ENCODE measurements at places on chromosomes 6 and 20.
A peak's percentile ranks its signal among the peaks of the same experiment; 100 is the strongest.

- no peak for DNase-seq
Observed at GRCh38 chr20:32485770-32486478, 99.2 kb downstream of the NOL4L start.

GRCh38 chr6:139373154-139373927 lies 1.1 kb downstream of the CITED2 start:
- peak; percentile 83 for DNase-seq

GRCh38 chr6:135066806-135067205 lies 12.2 kb upstream of the HBS1L start:
- DNase-seq: no peak

DNA sequence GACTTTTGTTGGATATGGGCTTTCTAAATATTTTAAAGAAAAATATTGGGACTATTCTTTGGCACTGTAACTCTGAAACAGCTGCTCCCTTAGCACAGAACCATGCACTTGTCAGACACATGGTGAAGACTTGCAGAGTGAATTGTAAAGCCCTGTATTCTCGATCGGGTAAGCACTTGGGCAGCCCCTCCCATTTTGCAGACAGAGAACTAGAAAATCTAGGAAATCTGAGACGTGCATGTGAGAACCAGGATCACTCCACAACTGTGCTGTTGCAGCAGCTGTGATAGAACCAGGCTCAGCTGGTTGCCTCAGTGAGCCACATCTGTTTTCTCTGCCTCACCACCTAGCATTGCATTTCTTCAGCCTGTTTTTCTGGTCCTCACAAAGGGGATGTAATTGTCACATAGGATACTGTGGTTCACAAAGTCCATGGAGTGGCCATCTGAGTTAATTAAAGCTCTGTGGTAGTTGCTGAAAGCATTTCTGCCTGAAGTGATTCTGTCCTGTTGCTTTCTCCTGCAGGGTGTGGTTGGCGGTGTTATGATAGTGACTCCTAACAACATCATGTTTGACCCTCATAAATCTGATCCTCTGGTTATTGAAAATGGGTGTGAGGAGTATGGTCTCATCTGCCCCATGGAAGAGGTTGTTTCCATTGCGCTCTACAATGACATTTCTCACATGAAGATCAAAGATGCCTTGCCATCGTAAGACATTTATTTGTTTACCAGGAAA lies 71.8 kb upstream of the HINT3 start:
- DNase-seq: no peak

- DNase-seq: no peak
Observed at GRCh38 chr6:45955597-45955996, 60.1 kb downstream of the CLIC5 start.

DNA sequence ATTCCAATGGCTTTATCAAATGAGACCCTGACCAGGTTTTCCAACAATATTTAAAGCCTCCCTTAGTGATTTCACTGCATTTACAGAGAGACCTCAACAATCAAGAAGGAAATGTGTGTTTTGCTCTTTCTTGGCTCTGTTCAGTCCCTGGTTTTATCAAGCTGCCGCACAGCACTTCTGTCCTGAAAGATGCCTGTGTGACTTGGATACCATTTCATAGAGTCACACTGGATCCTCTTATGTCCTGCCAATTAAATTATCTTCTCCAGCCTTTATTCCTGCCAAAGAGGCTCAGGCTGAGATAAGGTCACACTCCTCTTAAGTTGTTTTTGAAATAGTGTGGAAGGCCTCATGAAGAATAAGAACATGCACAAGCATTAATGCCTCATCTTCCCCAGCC lies 197.0 kb upstream of the RNF217 start:
- no peak for DNase-seq

DNA sequence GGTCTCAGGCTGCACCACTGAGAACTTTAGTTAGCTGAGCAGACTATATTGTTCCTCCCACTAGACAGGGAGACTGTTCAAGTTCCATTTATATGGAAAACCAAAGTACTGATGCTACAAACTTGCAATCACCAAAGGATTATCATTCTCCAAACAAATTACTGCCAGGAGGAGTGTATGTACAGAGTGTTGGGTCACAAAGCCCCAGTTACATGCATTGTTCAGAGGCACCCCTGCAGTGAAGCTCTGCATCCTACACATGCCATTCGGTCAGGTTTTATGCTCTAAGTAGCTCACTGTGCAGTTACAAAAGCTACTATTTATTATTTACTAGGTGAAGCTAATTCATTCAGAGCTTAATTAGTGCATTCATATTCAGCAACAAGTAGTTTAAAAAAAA lies 75.8 kb downstream of the SMLR1 start:
- DNase-seq: no peak

GRCh38 chr20:63854766-63855362 lies 6.4 kb upstream of the ABHD16B start:
- no peak for DNase-seq

- DNase-seq: no peak
Observed at GRCh38 chr20:5687884-5688283, 62.3 kb upstream of the SHLD1 start.

- DNase-seq: no peak
Observed at GRCh38 chr6:43747784-43748183, 22.2 kb upstream of the VEGFA start.

DNA sequence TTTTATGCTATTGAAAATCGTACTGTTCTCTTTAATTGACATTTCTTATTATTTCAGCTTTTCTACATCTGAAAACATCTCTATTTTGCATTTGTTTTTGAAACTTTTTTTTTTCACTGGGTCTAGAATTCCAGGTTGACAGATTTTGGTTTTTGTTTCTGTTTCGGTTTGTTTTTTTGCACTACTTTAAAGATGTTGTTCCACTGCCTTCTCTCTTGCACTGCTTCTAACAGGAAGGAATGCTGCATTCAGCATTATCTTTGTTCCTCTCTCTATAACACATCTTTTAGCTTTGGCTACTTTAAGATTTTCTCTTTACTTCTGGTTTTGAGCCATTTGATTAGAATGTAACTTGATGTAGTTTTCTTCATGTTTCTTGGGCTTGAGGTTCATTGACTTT lies 20.1 kb upstream of the SLC17A1 start:
- no peak for DNase-seq

DNA sequence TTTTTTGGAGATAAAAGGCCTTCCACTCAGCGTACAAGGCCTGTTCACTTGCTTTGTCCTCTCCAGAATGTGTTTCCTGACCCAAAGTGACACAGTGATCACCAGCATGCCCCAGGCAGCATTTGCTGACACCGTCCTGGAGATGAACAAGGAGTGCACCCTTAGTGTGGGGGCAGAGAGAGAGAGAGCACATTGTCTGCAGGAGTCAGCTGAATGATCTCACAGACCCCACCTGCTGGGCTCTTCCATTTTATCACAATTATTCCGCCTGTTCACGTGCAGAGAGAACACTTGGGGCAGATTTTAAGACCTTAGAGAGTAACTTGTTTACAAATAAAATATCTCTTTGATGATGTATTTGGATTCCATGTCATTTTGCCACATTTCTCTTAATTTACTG lies 22.4 kb upstream of the MAS1L start:
- no peak for DNase-seq

GRCh38 chr6:56730663-56731529 lies 88.2 kb upstream of the DST start:
- no peak for DNase-seq

DNA sequence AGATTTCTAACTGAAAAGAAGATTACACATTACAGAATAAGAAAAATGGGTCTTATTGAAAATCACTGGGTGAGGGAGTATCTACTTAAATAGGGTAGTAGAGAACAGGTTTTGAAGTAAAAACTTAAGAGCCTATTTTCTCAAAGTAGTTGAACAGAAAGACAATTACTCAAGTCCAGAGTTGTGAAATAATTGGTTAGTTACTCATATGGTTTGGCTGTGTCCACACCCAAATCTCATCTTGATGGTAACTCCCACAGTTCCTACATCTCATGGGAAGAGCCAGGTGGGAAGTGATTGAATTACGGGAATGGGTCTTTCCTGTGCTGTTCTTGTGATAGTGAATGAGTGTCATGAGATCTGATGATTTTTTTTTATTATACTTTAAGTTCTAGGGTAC lies 1035.3 kb upstream of the GJE1 start:
- no peak for DNase-seq
